ENCODE measurements at places on chromosomes 12 and 14.
A peak's percentile ranks its signal among the peaks of the same experiment; 100 is the strongest.

- DNase-seq = no peak
These were observed 30.9 kb upstream of the LUM start for GRCh38 chr12:91142221-91142631.

- DNase-seq = no peak
These were observed 58.1 kb downstream of the CPNE8 start for GRCh38 chr12:38847247-38847646.

GRCh38 chr12:111267144-111267543 is 101.8 kb downstream of the PHETA1 start:
- no peak for DNase-seq

DNA sequence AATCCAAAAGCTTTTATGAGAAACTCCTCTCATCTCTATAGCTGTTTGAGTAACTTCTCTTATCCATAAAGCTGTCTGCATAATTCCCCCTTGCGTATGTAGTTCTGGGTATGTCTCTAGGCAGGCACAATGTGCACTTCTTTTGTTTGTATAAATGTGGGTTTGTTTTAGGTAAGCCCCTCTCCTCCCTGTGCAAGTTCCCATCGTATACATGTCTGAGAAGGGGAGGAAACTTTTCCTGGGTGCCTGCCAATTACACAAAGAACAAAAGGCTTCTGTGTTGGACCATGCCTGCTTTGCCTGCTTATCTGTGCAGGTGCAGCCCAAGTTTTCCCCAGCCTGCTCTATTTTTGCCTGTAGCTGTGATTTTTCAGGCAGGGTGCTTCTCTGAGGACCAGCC is 96.7 kb downstream of the CCER1 start:
- no peak for DNase-seq

DNA sequence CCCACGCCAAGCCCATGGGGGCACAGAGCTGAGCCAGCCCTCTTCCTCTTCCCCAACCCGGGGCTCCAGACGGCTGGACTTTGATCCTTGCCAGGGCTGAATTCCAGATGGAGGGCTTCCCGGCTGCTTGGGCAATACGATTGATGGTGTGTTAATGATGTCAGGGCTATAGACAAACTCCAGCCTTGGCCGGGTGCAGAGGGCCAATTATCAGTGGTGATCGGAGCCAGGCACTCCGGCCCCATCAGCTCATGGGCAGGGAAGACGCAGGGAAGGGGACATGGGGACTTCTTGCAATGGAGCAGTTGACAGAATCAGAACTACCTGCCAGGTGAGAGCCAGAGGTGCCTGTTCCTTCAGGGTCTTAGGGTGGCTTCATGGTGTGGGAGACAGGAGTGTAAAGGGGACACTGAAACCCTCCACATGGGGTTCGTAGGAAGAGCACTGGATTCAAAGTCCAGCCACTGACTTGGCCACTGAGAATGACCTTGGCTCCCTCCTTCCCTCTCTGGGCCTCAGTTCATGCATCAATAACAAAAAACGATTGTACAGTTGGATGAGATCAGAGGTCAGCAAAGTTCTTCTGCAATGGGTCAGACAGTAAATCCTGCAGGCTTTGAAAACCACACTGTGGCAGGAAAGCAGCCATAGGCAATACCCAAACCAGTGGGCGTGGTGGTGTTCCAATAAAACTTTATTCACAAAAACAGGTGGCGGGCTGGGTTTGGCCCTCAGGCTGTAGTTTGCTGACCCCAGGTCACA is 333.7 kb downstream of the MED13L start:
- DNase-seq = no peak

- DNase-seq = peak; percentile 92
These were observed 17.9 kb downstream of the ZDHHC22 start for GRCh38 chr14:77123381-77124325.

GRCh38 chr12:64387197-64387816 is 3.3 kb downstream of the C12orf56 start:
- peak; percentile 13 for DNase-seq

- DNase-seq = no peak
These were observed 5.0 kb downstream of the CMKLR1 start for GRCh38 chr12:108333898-108334699.

GRCh38 chr12:104292872-104293794 is 10.4 kb upstream of the EID3 start:
- DNase-seq = no peak

- no peak for DNase-seq
These were observed 115.9 kb upstream of the TBX3 start for GRCh38 chr12:114799574-114800487.

DNA sequence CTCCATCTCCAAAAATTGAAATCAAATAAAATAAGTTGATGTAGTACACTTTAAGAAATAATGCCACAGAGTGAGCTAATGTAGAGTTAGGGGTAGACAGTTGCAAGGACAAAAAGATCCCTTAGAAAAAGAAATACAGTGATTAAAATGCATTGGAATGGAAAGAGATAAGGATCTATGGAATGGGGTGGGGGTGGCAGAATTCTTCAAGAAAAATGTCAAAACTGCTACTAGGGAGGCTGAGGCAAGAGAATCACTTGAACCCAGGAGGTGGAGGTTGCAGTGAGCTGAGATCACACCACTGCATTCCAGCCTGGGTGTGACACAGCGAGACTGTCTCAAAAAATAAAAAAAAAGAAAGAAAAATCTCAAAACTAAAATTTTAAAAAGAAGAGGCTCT is 6.5 kb downstream of the OLR1 start:
- no peak for DNase-seq

- no peak for DNase-seq
These were observed 405.8 kb upstream of the RGS6 start for GRCh38 chr14:71526388-71526787.

DNA sequence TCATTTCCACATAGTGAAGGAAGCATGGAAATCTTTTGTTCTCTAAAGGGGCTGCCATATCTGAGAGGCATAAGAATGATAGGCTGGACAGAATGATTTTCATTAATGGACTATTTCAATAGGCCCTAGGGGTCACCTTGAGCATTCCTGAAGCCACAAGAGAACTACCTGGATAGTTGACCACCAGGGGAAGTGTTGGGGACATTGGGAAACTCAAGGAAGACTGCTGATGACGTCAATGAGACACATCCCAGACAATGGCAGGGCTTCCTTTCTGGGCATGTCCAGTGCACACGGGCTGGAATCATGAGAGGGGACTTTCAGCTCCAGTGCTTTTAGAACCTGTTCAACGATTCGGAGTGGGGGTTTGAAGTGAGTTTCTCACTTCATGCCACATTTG is 48.8 kb upstream of the CHST11 start:
- peak; percentile 23 for DNase-seq

DNA sequence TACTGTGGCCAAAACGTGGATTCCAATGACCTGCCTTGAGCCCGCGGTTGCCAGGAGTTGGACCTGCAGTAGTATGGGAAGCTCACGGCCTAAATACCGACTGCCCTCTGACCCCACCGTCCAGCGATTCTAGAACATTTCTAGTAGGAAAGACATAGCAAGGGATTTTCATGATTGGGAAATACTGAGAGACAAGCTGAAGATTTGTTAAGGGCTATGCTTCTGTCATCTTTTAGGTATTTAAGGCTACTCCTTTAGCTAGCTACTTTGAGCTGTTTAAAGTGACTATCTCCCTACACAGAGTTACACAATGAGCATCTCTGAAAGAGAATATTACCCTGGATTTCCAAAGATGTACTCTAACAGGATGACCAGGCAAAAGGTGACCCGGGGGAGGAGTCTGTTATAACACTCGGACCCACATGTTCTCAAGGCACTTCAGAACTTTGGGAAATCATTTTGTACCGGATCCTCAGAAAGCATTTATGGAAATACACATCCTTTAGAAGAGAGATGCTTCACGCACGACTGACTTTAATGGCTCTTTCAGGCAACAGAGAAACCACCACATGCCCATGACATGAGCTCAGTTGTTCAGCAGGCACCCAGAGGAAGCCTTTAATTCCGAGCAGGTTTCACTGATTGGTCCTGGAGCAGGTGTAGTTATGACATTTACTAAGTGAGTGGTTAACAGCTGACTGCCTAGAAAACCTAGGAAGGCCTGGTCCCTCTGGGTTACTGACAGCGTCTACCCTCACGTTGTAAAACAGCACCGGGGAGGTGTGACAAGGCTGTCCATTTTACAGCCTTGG is 4.2 kb downstream of the BAG5 start:
- DNase-seq = peak; percentile 99

- no peak for DNase-seq
These were observed 15.0 kb upstream of the EMP1 start for GRCh38 chr12:13181375-13182070.

GRCh38 chr12:59158066-59158465 is 237.8 kb upstream of the LRIG3 start:
- no peak for DNase-seq

- peak; percentile 30 for DNase-seq
These were observed 483.9 kb downstream of the ZFP36L1 start for GRCh38 chr14:68308726-68309520.

Measured in DMS79 treated with DMSO at 0.1 percent for 48 hours (cell line).